HFF-Myc (cell line): ENCODE measurements at places on chromosomes 6 and 20.

- DNase-seq, result no peak
Observed at GRCh38 chr6:143337201-143337949, 113.1 kb downstream of the ADAT2 start.

DNA sequence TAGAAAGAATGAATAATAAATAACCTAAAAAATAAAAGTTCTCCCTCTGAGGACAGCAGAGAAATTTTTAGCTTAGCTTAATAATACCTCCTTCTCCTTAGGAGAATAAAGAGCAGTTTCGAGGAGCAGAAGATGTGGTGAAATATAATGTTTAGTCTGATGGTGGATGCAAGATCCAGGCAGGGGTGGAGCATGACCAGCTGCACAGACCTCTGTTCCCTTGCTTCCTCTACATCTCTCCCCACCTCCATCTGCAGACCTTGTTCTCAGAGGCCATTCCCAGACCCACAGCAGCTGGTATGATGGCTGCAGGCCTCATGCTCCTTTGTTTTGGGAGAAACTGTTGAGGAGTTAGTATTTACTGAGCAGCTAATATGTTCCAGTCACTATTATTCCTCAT lies 1.5 kb downstream of the BTN3A2 start:
- DNase-seq, result no peak

DNA sequence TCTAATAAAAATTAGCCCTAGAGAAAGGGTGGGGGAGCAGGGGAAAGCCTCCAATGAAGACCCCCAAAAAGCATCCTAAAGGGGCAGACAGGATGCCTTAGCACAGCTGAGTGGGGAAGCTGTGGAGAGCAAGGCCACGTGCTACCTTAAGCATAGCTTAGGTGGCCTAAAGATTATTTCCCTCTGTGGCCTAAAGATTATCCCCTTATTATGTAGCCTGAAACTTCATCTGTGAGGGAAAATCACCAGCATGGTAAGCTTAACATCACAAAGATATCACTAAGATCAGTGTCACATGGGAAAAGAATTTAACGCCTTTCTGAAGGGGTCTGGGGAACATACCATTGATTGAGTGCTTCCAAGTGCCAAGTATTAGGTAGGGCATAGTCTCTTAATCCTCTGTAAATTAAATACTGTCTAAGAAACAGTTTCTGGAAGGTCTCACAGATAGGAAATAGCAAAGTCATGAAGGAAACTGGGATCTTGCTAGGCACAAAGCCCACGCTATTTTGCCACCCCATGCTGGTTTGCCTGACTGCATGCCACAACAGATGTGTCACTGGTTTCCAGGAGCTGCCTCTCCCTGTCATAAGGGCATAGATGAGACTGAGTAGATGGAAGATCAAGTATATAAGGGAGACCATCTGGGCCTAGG lies 170.0 kb downstream of the HACE1 start:
- no peak for DNase-seq

DNA sequence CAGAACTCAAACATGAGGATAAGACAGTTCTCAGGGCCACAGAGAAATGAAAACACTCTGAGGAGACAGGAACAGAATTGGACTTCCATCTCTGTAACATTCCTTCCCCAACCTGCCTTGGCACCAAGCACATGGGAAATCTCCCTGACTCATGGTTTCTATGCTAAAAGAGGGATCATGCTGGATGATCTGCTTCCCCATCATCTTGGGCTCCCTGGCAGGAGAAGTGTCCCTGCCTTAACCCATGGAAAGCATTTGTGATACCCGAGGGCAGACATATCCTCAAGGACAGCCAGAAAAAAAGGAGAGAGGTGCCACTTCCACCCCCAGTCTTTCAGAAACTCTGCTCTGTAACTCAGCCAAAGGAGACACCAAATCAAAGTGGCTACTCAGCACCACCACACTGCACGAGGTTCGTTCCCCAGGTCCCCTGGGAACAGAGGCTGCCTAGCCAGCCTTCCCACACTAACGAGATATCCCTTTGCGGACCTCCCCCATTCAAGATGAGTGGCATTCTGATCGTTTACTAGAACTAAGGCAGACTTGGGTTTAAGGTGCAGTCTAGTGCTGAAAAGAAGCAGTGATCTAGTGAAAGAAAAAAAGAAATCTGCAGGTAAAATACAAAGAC lies 34.8 kb downstream of the BLOC1S5 start:
- DNase-seq, result no peak

DNA sequence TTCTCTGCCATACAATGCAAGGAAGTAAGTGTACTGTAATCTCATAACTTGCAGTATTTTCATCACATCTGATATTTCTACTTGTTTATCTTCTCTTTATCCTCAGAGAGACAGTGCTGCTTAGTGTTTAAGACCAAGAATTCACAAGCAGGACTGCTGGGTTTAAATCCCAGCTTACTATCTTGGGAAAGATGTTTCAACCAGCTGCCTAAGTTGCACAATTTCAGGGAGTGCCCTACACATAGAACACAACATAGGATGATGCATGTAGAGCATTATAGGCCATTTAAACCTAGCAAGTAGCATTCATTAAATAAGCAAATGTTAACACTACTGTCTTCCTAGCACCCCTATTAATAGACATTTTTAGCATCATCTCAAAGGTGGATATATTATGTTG lies 205.2 kb upstream of the CEP162 start:
- DNase-seq, result no peak

GRCh38 chr6:118584911-118585310 lies 36.8 kb downstream of the PLN start:
- no peak for DNase-seq

GRCh38 chr20:58700121-58700821 lies 7.7 kb downstream of the NPEPL1 start:
- DNase-seq, result no peak

DNA sequence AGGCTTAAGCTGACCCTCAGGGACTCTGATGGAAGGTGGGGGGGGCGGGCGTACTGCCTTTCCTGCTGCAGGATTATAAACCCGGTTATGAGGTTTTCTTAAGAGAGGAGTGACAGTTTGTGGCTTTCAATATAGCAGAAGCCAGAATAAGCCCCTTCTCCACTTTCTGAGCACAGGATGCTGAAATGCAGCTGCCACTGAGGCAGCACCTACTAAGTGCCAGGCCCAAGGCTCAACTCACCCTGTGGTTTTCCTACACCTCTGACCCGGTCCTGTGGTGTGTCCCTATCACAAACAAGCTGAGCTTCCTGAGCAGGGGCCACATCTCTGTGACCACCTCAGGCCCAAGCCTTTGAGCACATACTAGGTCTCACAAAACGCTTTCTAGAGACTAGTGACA lies 59.6 kb upstream of the NFATC2 start:
- no peak for DNase-seq

DNA sequence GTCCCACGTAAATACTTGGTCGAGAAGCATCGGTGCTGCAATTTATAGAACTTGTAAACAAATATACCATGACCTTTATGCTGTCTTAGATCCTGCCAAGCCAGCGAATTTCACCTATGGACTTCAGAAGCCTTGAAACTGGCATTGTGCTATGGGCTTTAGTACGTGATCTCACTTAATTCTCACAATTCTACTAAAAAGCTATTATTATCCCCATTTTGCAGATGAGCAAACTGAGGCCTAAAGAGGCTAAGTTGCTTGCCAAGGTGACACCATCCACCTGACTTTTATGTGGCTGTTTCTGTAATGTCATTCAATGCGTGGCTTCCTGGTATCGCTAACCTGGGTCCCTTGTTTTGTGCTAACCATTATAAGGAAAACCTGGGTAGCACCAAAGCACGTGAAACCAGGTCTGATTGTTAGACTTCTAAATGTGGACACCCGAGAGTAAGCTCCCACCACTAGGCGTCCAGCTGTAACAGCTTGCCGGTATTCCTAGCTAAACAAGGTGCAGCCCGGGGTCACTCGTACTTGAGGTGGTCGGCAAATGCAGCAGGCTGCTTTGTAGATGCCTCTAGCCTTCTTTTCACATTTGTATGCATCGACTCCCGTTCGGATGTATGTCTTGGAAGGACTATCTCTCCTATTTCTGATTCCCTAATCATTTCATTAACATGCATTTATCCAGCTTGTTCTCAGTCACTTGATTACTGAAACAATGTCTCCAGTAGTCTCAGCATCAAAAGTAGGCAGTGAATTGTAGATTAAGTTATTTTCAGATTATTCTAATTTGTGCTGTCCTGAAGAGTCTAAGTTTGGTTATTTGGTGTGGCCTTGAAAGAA lies 1.1 kb downstream of the SYNJ2 start:
- no peak for DNase-seq

- DNase-seq, result peak; percentile 97
Observed at GRCh38 chr6:155493694-155494143, 38.1 kb upstream of the NOX3 start.

- DNase-seq, result peak; percentile 97
Observed at GRCh38 chr6:85464260-85464644, 14.4 kb downstream of the NT5E start.

DNA sequence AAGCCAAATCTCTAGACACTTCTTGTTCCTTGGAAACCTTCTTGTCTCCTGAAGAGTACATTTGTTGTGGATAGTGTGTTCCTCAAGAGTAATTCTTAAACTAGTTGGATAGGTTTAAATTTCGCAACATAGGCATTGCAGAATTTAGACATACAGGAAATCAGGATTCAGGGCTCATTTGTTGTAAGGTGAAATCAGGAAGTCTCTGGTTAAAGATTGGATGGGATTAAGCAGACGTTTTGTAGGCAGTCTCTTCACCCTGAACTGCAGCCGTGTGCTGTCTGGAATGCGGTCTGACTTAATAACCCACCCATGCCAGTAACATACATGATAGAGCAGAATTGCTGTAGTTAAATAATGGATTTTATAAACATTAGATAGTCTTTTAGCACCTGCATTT lies 21.7 kb downstream of the HIVEP1 start:
- no peak for DNase-seq

GRCh38 chr6:134451529-134451928 lies 133.6 kb upstream of the SGK1 start:
- no peak for DNase-seq

DNA sequence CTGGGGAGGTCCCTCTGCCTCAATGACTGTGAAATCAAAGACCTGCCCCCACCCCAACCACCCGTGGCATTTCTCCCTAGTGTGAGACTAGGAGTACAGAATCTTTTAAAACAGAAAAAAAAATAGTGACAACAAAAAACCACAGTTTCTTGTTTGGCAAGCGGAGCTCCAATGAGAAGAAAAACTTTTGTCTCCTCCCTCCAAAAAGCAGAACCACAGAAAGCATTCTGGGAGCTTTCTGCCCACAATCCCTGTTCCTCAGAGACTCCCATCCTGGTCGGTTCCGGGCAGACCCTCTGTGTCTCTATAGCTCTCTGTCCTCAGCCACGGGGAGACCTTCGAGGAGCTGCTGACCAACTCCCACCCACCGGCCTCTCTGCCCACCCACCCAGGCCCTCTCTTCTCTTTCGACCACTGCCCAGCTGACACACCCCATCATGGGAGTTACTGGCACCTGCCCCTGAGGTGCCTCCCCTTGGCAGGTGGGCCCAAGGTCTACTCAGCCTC lies 4.9 kb downstream of the PREX1 start:
- no peak for DNase-seq

- no peak for DNase-seq
Observed at GRCh38 chr6:26123675-26123946, 36.4 kb downstream of the HFE start.

DNA sequence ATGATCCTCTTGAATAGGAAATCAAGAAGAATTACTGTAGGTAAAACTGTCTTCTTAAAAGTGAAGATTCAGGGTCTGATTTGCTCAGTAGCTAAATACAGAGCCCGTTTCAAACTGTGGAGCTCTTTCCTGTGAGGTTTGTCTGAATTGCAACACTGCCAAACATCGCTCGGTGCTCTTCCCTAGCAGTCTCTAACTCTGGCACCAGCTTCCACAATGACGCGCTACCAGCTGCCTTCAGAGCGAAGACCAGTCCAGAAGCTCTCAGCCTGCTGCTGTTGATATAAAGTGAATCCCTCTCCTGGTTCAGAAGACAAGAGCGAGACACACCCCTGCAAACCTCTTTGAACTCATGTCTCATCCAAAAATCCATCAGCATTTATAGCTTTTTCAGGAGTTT lies 447.0 kb downstream of the LMBRD1 start:
- DNase-seq, result no peak

- DNase-seq, result no peak
Observed at GRCh38 chr6:88870717-88871330, 92.6 kb downstream of the RNGTT start.

DNA sequence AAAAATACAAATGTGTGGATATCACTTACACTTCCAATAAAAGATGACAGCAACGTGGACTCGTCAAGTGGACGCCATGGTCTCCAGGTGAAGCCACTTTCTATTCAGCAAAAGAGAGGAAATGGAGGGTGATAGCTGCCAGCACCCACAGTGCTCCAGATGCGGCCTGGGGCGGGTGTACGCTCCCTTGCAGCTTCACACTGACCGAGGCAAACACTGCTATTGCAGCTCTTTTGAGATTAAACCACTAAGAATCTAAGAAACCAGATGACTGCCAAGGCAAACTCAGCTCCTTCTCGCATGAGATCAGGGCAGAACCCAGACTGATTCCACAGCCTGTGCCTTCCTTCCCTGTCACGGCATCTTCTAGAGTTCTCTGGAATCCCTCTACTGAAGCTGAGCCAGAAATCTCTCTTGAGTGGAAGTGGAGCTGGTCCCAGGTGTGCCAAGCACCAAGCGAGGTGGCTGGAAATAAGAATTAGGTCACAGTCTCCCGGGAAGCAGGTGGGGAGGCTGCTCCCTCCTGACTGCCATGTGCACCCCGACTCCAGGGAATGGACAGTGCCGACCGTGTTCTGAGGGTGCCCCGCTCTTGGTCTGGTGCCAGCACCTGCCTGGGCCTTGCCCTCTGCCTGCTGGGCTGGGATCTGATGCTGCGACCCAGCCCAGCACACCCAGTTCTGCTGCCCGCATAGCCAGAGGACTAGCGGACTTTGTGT lies 90.1 kb upstream of the AFDN start:
- no peak for DNase-seq

DNA sequence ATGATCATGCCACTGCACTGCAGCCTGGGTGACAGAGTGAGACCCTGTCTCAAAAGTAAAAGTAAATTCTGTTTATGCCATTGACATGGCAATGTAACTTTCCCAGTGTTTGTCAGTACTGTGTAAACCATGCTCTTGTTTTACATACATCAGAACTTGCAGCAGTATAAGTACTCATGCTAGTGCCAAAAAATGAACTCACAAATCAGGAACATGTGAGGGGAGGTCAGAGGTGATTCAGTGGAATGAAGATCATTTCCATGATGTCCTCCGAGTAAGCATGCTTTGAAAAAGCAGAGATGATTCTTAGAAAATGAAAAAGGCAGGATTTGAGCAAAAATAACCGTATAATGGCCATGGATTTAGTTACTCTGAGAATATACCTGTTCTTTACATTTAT lies 81.9 kb downstream of the ANKS1A start:
- DNase-seq, result peak; percentile 80
